ENCODE measurements at places on chromosomes 3 and 15.

DNA sequence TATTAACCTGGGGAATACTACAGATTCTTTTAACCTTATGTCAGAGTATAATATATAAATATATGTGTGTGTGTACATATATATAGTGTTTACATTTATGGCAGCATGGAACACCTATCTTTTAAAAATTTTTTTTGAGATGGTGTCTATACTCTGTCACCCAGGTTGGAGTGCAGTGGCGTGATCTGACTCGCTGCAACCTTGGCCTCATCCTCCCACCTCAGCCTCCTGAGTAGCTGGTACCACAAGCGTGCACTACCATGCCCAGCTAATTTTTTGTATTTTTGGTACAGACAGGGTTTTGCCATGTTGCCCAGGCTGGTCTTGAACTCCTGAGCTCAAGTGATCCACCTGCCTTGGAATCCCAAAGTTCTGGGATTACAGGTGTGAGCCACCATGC lies 18.5 kb upstream of the ERICH6 start:
- DNase-seq = no peak

- no peak for DNase-seq
These were observed 783.3 kb downstream of the ZPLD1 start for GRCh38 chr3:103218146-103218545.

DNA sequence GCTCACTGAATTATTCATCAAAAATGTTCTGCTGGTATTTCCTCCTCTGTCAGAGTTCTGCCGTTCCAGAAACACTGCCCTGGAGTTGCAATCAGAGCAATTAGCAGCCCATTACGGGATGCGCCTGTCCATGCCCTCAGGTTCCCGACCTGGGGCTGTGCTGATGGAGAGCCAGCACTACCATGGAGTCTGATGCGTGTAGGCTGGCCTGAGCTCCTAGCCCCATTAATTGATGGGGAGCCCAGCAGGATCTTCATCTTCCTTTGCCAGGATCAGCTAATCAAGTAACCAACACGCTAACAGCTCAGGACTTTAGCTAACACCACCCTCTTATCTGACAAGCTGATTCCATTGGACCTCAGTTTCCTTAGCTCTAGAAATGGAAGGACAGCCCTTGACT lies 164.2 kb downstream of the ABHD5 start:
- DNase-seq = peak; percentile 34

DNA sequence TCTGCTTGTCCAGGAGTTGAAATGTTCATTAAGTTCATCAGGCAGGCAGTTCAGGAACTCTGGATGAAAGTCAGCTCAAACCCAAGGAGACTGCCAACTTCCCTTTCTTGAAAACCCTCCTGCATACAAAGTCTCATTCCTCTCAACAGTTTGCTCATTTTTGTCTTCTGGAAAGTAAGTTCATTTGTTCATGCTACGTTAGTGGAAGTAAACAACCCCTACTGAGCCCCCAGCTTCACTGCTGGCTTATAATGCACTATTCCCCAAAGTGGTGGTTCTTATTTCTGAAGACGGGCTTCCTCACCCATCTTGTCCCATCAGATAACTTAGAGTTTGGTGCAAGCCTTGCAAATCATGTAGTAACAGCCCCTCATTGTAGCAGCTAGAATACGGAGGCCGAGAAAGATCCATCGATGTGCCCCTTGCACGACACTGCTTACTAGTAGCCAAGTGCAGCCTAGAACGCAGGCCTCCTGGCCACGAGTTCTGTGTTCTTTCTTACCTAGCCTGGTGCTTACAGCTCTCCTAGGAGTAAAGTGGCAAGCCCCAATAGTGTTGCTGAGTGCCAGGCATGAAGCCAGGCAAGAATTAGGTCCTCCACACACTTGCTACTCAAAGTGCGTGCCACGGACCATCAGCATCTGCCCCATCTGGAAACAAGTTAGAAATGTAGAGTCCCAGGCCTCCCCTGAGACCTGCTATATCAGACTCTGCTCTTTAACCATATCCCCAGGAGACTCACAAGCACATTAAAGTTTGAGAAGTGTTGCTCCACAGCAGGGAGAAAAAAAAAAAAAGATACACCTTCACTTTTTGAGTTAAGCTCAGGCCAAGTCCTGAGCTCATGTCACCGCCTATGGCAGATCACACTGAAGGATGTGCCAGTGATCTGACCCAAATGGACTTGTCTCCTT lies 82.5 kb downstream of the RFTN1 start:
- DNase-seq = no peak

GRCh38 chr3:127488141-127488672 lies 102.3 kb downstream of the TPRA1 start:
- DNase-seq = no peak

DNA sequence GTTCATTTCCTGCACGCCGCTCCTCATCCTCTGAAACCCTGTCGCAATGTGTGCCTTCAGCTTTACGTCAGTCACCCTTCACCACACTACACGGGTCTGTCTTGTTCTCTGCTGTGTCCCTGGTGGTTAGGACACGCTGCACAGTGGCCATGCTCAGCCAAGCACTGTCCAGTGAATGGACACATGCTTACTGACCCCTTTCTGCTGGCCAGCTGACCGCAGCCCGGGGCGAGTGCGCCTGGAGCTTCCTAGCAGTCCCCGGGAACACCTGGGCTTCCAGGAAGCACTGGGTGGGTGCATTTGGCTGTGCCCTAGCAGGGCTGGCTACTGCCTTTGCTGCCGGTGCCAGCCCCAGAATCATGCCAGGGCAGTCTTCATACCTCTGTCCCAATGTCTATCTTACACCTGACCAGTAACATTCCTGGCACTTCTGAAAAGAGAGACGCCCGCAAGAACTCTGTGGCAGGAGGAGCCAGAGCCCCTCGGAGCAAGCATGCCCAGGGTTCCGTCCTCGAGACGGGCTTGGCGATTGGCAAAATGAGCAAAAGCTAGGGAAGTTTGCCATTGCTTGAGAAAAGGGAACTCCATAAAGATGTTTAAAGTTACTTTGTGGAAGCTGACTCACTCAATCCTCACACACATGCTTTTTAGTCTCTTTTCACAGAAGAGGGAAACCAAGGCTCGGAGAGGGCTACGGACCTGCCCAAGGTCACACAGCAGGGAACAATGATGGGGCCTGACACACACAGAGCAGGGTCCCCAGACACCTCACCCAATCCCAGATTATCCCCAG lies 15.7 kb upstream of the ZXDC start:
- DNase-seq = no peak

GRCh38 chr3:179174898-179175297 lies 26.7 kb downstream of the PIK3CA start:
- no peak for DNase-seq

DNA sequence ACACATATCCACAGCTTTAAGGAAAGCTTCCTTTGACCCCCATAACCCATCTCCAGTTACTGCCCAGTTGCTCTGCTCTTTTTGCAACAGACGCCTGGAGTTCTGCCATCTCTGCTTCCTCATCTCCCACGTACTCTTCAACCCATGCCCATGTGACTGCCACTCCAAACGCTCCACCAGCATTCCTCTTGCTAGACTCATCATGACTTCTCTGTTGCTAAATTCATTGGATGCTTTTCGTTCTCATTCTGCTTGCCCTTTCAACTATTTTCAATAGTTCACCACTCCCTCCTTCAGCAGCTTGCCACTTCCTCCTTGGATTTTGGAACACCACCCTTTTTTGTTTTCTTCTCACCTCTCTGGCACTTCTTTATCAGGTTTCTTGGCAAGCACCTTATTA lies 2.7 kb upstream of the KNSTRN start:
- no peak for DNase-seq

DNA sequence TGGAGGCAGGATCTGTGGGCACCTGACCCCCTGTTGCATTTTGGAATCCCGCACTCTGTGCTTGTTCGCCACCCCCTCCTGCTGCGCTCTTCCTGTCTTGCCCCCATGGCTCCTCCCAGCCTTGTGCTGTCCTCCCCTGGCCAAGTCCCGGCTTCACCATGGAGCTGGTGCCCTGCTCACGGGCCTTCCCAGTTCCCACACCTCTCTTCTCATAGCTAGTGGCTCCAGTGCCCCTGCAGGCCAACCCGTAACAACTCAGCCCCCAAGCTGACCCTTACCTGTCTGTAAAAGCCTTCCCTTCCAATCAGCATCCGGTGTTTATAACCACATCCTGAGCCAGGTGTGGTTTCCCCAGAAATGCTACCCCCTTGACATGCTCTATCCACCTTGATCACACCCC lies 407.7 kb upstream of the C2CD4B start:
- DNase-seq = peak; percentile 24

DNA sequence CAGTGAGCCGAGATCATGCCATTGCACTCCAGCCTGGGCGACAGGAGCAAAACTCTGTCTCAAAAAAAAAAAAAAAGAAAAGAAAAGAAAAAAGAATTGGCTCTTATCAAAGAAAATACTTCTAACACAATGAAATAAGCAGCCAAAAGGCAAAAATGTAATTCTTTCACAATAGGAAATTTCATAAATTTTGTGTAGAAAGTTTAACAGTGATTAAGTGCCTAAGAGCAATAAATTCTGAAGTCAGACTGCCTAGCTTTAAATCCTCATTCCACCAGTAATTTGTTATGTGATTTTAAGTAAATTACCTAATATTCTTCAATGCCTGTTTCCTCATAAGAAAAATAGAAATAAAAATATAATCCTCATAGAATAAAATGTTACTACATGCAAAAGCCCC lies 24.6 kb downstream of the HLTF start:
- no peak for DNase-seq

GRCh38 chr3:141259821-141260629 lies 28.4 kb downstream of the PXYLP1 start:
- no peak for DNase-seq

- no peak for DNase-seq
These were observed 13.3 kb downstream of the EIF3J start for GRCh38 chr15:44550256-44550655.

GRCh38 chr3:102091358-102091757 lies 242.0 kb downstream of the NFKBIZ start:
- no peak for DNase-seq

GRCh38 chr15:67833710-67834511 lies 5.9 kb downstream of the RNU6-1 start:
- DNase-seq = peak; percentile 83

DNA sequence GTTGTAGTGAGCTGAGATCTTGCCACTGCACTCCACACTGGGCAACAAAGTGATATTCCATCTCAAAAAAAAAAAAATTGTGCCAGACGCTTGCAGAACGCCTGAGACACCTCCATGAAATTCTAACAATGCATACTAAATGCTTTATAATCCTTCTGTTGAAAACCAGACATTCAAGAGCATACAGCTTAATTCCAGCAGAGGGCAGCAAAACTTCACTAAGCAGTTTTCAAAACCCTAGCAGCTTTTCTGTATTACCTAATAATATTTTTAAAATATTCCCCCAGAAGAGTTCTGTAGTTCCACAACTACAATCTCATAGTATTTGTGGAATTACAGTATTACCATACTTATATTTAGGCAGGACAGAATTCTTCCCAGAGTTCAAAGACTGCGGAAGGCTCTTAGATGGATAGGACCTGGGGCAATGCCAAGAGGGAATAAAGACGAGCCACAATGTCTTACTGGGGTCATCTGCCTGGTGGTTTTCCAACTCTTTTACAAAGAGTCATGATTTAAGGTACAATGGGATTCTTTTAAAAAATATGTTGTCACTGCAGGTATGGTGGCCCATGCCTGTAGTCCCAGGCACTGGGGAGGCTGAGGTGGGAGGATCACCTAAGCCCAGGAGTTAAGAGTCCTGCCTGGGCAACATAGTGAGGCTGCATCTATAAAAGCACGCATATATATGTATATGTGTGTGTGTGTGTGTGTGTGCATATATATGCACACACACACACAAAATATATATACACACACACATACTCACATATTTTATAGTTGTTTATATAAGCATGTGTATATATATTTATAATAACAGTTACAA lies 19.6 kb upstream of the TASOR start:
- DNase-seq = peak; percentile 25

GRCh38 chr3:95615592-95616310 lies 1198.6 kb upstream of the EPHA6 start:
- no peak for DNase-seq

DNA sequence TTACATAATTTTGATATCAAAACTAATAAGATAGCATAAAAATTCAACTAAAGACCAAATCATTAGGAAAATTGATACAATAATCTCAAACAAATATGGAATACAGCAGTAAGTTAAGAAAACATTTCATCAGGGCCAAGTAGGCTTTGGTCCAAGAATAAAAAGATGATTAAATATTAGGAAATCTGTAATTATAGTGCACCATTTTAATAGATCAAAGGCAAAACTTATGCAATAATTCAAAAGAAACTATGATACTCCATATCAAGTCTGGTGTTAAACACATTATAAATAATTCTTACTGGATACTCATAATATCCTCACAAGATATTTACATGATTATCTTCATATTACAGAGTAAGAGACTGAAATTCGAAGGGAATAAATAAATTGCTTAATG lies 51.2 kb downstream of the THRB start:
- DNase-seq = no peak

All from ELF-1 (cell line).